ENCODE measurements at places on chromosomes 7 and 10.

GRCh38 chr10:123135415-123136141 is at the start of gene HMX3:
Gene HMX3, plus strand, starts transcription at chr10:123135970. Its CDS starts 81 bp downstream, at chr10:123136051.
- DNase-seq, result no peak

DNA sequence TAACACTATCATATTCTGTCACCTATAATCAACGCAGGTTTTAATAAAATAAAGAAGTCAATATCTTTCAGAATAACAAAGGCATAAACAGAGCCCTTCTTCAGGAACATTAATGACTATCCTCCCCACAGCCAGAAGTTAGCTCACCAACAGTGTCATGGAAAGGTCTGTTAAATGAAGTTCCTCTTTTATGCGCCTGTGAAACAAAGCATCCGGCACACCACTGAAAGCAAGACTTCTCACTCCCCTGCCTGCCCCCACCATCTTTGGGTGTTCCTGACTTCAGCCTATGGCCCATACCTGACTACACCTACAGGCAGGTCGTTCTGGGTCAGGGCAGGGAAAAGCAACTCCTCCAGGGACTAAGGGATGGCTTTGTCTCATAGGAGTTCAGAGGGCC is 205.4 kb downstream of the FANK1 start:
- DNase-seq, result no peak

- peak; percentile 30 for DNase-seq
Observed at GRCh38 chr7:148135116-148135515, 455.4 kb upstream of the C7orf33 start.

- no peak for DNase-seq
Observed at GRCh38 chr7:120709252-120709971, 148.5 kb downstream of the TSPAN12 start.

- DNase-seq, result no peak
Observed at GRCh38 chr7:110842796-110843195, 248.1 kb upstream of the LRRN3 start.

DNA sequence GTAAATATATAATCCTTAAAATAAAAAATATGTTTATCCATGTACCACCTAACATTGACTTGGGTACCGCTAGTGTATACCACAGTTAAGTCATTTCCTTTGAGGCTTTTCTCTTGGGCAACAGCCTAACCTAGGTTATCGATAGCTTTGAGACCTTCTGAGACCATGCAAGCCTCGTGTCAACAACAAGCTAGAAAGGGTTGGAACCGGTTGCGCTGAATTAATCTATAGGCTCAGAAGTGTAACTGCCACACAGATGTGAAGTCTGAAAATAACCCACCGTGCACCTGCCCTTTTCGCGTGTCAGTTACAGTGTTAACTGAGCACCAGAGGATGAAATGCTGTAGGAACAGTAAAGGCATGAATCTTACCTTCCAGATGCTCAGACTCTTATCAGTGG is 59.8 kb downstream of the ARID5B start:
- no peak for DNase-seq

DNA sequence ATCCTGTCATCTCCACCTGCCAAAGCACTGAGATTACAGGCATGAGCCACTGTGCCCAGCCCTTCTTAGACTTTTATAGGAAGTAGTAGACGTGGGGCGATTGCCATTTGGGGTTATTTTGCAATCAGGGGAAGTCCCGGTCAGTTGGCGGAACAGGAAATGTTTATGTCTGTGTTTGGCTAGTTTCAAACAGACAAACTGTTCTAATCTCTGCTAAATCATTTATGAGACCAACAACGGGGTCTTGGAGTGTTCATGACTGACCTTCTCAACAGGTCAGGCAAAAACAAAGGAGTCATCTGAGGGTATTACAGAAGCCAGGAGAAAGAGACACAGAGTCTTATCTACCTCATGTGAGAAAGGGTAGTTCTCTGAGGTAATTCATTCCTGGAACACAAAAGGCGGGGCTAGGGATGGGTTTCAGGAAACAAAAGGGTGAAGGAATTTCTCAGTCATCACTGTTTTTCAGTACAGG is 6.6 kb upstream of the TPK1 start:
- DNase-seq, result peak; percentile 87

GRCh38 chr10:68560943-68561864 is 1.1 kb downstream of the TET1 start:
- DNase-seq, result no peak

GRCh38 chr7:65946904-65947303 is 35.1 kb downstream of the GUSB start:
- DNase-seq, result peak; percentile 19

GRCh38 chr10:35843524-35844181 is 201.6 kb upstream of the FZD8 start:
- DNase-seq, result no peak

DNA sequence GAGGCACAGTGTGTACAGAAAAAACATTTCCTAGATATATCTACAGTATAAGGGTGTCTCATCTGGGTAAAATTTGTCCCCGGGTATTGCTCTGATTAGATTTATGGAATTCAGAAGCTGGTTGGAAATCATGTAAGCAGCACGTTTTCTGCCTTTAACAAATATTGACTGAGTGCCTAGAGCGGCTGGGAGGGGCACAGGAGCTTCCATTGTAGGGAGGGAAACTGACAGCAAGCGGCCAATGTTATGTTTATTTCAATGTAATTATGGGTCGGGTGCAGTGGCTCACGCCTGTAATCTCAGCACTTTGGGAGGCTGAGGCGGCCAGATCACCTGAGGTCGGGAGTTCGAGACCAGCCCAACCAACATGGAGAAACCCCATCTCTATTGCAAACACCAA is 4.4 kb upstream of the RFC2 start:
- no peak for DNase-seq

DNA sequence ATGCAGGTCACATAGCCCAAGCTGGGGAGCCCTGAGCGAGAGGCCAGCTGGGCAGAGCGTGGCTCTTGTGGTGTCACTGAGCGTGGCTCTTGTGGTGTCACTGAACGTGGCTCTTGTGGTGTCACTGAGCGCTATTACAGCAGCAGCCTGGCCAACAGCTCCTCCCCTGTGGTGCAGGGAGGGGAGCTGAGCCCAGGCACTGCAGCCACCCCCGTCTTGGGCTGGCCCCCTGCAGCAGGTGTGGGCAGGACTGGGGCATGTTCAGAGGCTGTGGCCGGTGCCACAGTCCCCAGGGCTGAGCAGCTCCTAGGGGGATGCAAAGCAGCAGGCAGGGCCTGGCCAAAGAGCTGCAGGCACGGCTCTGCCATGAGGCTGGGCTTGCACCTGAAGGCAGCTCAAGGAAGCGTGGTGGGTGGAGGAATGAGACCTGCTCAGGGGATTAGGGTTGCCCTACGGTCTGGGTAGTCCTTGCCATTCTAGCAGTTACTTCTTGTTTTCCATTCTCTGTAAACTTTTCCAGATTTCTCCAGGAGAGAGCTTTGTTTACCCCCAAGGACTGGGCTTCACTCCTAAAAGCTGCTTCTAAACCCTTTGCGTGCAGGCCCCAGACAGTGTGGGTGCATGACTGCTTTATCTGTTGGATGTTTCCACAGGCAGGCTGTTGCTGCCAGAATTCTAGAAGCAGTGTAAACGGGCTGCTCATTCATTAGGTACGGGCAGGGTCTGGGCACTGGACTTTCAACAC is 29.2 kb downstream of the ZNF783 start:
- DNase-seq, result no peak

DNA sequence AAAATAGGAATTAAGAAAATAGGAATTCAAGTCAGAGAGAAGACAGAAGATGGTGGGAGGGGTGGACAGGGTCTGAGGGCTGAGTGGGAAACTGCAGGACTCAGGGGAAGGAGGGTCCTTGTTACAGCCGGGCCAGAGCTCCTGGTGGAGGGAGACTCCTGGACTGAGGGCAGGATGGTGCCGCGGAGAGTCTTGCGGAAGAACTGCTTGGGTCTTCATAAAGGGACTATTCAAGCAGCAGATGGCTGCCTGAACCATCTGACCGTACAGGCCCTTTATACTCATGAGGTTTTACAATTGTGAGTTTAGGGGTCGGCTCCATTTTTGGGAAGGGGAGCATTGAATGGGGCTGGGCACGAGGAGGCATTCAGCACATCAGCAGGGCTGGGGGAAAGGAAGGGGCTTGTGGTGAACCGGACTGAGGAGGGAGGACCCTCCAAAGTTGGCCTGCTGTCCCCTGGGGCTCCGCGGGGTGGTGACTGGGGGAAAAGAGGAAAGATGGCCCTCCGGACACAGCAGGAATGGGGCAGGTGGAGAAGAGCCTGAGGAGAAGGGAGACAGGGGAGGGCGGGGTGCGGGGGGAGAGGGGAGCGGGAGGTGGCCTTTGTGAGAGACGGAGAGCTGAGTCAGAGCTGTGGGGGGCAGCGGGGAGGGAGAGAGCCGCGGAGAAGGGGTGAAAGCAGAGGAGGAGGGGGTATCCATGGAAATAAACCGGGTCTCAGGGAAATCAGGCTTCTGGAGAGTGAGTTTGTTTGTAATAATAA is 1.5 kb downstream of the FAM131B start:
- DNase-seq, result no peak

DNA sequence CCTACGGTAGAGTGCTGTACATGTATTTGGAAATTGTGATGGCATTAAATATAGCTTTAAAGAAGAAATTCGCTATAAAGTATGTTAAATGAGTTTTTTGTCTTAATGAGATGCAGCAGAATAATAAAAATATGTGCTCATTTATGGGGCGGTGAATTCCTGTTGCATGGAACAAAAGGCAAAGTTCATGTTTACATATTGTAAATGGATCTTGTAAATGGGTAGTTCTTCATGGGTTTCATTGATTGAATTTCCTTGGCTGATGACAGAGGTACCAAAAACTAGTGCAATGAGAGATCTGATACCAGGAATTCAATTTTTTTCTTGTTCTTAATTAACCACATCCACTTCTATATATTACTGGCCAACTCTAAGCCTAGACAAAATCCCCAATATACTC is 284.2 kb downstream of the SUGCT start:
- DNase-seq, result no peak

- no peak for DNase-seq
Observed at GRCh38 chr7:153529651-153530165, 522.5 kb upstream of the DPP6 start.

DNA sequence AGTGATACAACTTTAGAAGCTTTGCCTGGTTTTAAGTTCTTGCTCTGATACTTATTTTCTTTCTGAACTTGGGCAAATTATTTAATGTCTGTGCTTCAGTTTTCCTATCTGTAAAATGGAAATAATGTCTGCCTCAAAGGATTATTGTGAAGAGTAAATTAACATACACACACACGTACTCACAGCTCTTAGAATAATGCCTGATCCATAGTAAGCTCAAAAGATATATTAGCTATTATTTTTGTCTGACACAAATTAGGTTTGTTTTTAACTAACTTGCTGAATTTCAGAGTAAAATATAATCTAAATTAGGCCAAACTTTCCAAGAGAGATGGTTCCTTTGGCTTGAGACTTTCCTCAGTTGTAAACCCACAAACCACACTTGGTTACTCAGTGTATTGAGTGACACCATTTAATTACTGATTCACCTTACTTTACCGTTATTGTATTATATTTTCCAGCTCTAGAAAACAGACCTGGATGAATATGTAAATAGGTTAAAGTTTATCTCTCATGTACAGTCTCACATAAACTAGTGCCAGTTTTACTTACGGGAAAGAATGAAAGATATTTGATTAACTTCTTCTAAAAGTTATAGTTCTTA is 50.4 kb downstream of the VTI1A start:
- DNase-seq, result no peak

- no peak for DNase-seq
Observed at GRCh38 chr10:30529373-30529998, 95.5 kb downstream of the MAP3K8 start.

DNA sequence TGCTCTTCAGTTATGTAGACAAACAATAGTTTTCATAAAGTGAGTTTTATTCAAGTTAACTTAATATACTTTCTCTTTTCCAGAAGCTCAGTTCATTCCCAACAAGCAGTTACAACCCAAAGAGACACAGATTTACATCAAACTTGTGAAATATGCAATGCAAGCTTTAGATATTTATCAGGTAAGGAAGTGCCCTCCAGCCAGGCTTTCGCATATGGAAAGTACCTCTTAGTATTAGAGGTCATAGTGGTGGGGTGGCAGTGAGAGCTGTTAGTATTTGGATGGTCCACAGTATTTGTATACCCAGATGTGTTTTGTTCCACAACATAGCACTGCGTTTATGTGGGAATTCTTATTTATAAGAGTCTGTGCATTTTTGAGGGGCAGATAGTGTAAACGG is 32.1 kb downstream of the TRRAP start:
- DNase-seq, result no peak

GRCh38 chr7:31027161-31027965 is 24.7 kb upstream of the ADCYAP1R1 start:
- peak; percentile 21 for DNase-seq

GRCh38 chr10:93074147-93074596 is 479 bp downstream of the CYP26A1 start:
- peak; percentile 14 for DNase-seq

DNA sequence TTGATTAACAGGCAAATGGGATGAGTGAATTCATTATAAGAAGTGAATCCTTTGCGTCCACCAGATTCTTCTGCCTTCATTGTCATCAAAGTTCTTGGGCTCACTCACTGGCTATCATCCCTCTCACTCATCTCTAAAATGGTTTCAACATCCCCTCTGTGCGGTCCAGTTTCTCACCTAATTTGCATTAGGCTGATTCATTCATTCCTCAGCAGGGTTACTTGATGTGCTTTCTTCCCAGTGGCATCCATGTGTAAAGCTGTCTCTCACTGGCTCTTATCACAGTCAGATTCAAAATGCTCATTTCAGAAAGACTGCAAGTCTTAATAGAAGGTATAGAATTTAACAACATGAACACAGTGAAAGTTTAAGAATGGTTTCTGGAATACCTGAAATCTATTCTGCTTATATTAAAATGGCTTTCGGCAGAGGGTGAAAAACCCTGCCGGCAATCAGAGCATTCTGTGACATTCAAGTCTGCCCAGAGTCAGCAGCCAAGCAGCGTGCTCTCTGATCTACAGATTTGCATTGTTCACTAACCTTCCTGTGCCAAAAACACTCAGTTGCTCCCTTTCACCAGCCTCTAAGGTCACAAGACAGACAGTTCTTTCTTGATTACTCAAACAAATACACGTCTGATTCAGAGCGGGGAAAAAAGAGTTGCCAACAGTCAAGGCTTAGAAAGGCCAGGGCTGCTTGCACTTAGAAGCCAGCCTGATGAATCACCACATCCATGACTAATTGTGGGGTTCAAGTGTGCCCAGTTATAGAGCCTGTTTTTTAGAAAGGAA is 106.7 kb downstream of the TES start:
- peak; percentile 99 for DNase-seq

- no peak for DNase-seq
Observed at GRCh38 chr7:18497082-18497481, 1.5 kb downstream of the HDAC9 start.

- no peak for DNase-seq
Observed at GRCh38 chr10:96683710-96684109, 36.6 kb downstream of the PIK3AP1 start.

- no peak for DNase-seq
Observed at GRCh38 chr7:21999896-22000295, 54.2 kb upstream of the CDCA7L start.
